ENCODE measurements at places on chromosomes 11 and 22.

GRCh38 chr11:121474680-121475079 is 21.9 kb upstream of the SORL1-AS1 start:
- no peak for DNase-seq

DNA sequence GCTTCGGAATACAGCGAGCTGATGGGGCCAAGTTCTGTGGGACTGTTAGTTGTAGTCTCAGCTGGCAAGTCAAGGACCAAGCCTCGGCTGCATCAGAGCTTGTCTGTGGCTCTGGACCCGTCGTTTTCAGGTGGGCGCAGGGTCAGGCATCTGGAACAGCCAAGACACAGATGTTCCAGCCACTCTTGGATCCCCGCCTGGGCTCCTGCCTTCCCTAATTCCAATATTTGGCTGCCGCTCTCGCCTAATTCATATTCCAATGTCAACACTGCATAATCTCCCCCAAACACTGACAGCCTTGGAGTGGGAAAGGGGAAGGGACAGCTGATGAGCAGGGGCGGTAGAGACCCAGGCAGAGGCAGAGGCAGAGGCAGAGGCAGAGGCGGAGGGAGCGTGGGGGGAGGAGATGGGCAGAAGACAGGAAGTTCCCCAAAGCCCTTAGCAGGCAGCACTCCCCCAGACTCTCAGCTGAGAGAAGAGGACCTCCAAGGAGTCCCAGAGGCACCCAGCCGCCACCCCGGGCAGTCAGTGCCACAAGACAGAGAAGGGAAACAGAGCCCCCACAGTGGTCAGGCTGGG is 49.6 kb upstream of the SLC35C1 start:
- DNase-seq = no peak

GRCh38 chr22:31082606-31083376 is 1.7 kb downstream of the SMTN start:
- DNase-seq = peak; percentile 34

GRCh38 chr11:35210876-35211546 is 72.0 kb downstream of the CD44 start:
- no peak for DNase-seq

DNA sequence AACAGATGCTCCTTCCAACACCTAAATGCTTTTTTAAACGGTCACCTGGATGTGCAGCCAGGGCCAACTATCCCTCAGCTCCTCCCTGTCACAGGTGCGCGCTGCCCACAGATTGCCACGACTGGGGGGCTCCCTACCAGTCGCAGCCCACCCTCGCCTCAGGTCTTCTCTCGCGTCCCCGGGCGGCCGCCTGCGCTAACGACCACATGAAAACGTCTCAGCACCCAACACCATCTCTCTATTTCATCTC is 469 bp downstream of the ZBED5 start:
- no peak for DNase-seq

DNA sequence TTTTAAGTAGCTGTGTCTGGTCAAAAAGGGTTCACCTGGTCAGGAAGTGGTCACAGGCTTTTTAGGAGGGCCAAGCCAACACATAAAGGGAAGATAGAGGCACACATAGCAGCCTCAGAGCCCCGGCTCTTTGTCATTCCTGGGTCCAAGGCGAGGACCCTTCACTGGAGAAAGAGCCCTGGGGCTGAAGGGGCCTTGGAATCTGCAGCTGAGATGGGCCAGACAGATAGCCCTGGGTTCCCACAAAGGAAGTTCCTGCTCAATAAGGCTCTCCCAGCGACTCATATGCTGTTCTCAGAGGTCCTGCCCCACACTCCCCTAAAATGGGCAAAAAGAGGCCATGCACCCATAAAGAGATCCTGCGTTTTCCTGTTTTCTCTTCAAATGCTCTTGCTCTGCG is 77.7 kb downstream of the LINC01488 start:
- DNase-seq = no peak

DNA sequence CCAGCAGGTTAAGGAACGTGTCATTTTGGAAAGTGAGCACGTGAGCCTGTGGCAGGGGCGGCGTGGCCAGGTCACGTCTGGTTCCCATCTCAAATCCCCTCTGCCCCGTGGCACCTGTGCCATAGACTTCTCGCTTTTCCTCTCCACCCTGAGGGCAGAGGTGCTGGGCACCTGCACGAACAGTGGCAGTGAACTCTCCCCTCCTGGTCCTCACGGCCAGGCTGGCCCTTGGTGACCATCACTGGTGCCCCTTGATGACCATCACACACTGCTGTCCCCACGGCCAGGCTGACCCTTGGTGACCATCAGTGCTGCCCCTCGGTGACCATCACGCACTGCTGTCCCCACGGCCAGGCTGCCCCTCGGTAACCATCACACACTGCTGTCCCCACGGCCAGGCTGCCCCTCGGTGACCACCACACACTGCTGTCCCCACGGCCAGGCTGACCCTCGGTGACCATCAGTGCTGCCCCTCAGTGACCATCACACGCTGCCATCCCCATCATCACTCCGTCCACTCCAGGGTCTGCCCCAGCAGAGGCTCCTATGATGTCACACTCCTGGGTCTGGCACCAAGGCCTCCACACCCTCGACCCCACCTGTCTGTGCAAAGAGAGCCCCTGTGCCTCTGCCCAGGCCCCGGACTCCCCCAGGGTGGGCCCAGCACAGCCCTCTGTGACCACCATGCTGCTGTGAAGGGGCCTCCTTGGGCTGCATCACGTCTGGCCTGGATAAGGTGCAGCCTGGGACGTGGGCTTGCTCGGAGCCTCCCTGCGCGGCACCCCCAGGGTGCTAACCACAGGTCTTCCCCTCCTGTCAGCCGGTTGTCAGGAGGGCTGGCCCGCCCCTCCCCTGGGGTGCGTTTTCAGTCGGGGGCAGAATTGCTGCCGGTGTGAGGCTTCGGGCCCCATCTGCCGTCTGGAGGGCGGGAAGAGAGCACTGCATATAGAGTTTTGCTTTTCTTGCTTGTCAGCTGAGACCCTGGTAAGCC is 738.6 kb downstream of the BRD1 start:
- no peak for DNase-seq

- DNase-seq = no peak
These were observed at the start of gene APLNR for GRCh38 chr11:57237204-57237681. TSS of gene APLNR (minus strand) at chr11:57237250. CDS start at chr11:57237004, 246 bp downstream.

DNA sequence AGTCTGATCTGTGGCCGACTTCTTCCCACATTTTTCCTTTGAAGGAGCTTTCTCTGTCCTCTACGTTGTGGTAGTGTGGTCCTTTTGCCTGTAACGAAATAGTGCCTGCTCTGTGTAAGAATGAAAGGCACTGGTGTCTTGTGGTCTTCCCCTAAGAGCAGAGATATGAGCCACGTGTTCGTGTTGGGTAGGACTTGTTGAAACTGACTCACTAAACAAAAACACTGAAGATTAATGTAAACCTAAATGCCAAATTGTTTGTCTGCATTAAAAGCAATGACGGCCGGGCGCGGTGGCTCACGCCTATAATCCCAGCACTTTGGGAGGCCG is 10.1 kb upstream of the RPS3 start:
- DNase-seq = no peak
